ENCODE measurements at places on chromosomes 1 and 21.

DNA sequence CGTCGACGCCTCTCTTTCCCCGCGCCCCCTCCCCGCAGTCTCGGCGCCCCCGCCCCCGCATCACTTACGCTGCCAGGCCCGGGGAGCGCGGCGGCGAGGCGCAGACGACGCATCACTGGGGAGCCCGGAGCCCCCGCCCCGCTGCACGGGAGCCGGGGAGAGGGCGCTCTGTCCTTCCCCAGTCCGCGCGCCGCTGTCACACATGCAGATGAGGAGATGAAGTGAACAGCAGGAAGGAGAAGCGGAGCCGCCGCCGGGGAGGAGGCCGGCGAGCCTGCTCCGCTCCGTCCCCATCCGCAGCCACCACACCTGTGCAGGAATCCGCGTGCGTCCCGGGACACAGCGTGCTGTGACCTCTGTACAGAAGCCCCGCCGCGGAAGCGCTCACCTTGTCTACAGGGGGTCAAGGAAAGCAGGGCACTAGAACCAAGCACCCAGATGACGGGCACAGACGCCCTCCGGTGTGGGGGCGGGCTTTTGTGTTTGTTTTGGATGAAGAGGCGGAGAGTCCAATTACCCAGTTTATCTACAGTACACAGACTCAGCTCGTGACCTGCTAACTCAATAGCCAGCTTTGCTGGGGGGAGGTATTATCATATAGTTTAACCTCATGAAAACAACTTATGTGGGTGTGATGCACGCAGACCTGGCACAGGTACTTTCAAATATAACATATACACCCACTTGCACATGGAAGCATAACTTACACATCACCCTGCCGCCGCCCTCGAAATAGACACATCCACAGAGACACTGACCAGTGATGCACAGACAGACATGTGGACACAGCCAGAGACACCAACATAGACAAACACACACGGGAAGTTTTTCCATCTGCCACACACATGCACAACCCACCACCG, 12.4 kb downstream of the KLHDC8A start:
- no peak for DNase-seq

DNA sequence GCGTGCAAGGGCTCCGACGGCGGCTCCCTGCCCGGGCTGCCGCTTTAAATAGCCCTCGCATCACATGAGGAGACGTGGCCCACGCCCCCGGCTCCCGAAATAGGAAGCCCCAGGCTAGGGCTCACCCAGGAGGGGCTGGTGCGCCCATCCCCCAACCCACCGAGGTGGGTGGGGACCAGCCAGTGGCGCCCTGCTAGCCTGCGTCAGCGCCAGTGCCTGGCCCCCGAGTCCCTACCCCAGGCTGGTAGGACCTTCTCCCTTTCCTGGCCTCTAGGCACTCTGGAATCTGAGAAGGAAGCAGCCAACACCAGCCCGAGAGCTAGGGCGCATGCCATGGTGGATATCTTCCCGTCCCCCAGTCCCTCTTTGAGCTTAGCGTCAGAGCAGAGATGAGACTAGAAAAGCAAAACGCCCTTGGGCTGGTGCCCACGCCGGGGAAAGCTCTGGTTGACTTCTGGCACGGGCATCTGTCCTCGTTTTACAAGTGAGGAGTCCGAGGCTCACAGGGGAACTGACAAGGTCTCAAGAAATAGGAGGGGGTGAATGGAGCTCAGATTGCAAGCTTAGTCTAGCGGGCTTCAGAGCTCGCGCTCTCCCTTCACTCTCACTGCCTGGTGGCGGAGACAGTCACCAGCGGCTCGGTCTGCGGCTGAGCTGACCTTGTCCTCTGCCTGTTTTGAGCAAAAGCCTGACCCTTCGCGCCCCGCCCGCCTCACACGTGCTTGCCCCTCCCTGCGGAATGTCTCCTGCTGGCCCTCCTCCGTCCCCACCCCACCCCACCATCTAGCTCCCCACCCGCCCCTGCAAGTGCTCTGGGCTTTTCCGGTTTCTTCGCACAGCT, at the start of gene FABP3:
FABP3 (minus strand) TSS at position 21 of the 841 bp plus-strand sequence. CDS start 62 bp downstream, outside the sequence.
- no peak for DNase-seq

- no peak for DNase-seq
These were observed 114.2 kb downstream of the MAN1A2 start for GRCh38 chr1:117481410-117481809.

DNA sequence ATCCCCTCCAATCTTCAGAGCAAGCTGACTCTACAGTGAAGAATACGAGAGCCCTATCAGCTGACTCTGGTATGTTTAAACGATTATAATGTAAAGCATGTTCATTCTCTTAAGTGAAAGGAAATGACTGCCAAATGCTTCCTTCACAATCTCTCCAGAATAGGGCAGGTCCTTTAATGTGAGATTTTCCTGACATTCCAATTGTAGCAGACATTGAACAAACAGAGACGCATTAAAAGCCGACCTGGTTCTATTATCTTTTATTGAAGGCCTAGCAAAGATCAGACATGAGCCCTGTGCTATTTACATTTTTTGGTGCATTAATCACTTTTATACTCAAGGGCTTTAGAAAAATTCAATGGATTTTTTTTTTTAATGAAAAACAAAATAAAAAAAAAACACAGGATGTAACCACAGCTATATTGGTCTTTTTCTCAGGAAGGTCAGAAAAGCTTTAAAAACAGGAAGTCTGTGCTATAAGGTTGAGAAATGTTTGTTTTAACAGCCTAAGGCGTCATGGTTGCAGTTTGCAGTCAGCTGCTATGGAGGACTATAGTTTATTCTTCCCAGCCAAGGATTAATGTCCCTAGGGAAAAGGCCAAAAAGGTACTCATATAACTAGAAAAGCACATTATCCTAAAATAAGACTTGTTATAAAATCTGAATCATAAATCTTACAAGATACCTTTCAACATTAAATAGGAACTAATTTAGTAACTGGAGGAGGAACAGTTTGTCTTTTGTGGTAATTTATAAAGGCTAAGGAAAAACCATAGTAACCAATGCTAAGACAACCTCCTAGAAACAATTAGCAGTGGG, 104.8 kb downstream of the RERE start:
- DNase-seq = peak; percentile 82

DNA sequence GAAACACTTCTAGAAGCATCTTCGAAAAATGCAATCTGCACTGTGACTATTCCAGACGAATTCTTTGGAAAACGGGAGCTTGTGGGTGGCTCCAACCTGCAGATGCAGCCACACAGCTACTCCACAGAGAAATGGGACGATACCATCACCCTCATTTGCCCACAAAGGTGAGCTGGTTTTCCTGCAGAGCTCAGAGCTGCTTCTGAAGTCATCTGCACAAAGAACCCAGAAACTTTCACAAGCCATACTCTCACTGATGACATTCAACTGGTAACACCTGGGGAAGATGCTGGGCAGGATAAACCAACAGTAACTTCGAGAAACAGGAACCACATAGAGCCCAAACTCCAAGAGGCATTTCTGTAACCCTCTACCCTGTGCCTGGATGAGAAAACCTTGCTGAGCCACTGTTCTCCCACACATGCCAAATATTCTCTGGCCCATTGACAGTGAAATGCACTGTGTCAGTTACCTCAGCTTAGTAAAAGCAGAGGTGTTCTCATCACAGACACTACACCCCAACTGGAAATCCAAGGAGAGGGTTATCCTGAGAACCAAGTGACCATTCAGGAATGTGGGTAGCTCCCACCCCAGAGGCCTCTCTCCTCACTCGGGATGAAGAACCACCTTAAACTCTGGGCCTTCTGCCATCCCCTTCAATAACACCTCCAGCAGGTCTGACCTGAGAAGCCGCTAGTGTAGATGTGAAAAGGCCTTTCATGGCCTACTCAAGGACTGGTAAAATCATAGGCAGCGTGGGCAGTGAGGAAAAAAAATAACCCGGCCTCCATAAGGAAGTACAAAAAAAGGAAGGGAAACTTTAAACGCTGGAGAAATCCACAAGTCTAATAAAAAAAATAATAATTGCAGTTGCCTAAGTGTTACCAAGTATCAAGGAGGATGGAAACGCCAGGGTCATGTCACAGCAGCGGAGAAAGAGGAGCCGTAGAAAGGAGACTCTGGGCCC, 56.7 kb downstream of the HSF2BP start:
- no peak for DNase-seq

GRCh38 chr1:236421022-236421421, 26.9 kb downstream of the EDARADD start:
- no peak for DNase-seq

- no peak for DNase-seq
These were observed 40.7 kb upstream of the SCMH1 start for GRCh38 chr1:41282679-41283317.

DNA sequence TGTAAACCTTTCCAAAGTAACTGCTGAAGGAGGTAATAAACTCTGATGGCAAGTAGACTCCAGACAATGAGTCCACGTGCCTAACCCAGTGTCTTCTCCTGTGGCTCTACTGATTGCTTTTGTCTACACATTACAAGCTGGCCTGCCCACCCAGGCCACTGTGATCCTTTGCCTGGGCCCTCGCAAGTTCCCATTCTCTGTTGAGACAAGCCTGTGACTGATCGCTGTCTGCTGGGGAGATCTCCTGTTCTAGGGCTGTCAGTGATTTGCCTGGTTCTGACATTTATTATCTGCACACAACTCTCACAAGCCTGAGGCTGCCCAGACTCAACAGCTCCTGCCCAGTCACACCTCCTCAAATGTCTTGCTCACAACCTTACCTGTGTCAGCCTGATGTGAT, 81.4 kb downstream of the CYYR1 start:
- no peak for DNase-seq

GRCh38 chr1:179754041-179754624, 11.0 kb downstream of the FAM163A start:
- peak; percentile 55 for DNase-seq

GRCh38 chr1:219173434-219173757, 282 bp upstream of the LYPLAL1 start:
- DNase-seq = no peak

DNA sequence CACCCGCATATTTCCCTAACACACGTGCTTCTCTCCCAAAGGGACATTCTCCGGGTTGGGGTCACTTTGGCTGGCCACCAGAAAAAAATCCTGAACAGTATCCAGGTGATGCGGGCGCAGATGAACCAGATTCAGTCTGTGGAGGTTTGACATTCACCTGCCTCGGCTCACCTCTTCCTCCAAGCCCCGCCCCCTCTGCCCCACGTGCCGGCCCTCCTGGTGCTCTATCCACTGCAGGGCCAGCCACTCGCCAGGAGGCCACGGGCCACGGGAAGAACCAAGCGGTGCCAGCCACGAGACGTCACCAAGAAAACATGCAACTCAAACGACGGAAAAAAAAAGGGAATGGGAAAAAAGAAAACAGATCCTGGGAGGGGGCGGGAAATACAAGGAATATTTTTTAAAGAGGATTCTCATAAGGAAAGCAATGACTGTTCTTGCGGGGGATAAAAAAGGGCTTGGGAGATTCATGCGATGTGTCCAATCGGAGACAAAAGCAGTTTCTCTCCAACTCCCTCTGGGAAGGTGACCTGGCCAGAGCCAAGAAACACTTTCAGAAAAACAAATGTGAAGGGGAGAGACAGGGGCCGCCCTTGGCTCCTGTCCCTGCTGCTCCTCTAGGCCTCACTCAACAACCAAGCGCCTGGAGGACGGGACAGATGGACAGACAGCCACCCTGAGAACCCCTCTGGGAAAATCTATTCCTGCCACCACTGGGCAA, 59.1 kb downstream of the LACTBL1 start:
- no peak for DNase-seq

GRCh38 chr1:30318864-30319718, 404.3 kb downstream of the MATN1 start:
- no peak for DNase-seq

DNA sequence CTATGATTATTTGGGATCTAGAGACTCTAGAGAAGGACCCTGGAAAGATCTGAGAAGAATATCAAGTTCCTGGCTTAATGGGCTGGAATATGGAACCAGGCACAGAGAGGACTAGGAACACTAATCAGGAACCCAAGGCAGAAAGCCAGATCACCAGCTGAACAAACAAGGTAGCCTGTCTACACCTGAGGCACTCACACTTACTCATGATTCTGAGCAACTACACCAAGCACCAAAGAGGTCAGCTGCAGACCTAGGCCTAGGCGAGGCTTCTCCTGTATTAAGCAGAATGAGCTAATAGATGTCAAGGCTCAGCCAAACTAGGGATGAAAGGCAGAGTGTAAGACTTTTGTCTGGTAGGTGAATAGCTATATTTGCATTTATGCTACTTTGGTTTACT, 368.1 kb downstream of the LTN1 start:
- DNase-seq = no peak

DNA sequence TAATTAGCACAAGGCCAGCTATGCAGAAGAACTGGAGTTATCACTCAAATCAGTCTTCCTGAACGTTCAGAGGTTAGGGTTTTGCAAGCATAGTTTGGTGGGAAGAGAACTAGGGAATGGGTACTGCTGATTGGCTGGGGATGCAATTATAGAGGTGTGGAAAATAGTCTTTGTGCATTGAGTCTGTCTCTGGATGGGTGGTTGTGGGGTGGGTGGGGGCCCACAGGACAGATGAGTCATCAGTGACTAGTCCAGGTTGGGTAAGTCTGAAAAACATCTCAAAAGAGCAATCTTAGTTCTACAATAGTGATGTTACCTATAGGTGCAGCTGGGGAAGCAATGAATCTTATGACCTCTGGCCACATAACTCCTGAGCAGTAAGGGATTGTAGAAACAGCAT, 89.7 kb upstream of the HMCN1 start:
- DNase-seq = no peak

- DNase-seq = no peak
These were observed 88.4 kb downstream of the ST6GALNAC5 start for GRCh38 chr1:76955652-76956051.

DNA sequence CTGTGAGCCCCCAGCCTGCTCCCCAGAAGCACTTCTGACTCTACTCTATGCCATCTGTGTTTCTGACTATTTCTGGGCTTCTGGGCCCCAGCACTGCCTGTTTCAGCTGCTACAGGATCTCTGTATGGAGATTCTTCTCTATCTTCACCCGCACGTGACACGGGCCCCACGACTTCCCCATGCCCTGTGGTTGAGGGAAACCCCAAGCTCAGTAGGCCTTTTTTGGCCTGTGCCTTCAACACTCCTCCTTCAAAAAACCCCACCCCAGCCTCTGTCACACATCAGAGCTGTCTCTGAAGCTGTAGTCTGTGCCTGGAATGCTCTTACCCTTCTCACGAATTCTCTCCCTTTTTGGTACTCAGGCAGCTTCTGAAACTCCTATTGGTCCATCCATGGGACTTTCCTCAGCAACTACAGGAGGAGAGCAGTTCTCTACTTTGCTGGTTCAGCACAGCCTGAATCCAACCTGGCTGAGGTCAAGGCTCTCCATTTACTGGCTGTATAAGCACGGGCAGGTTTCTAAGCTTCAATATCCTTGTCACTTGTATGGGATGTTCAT, 2.0 kb upstream of the NID1 start:
- DNase-seq = no peak
